IPS DF 19.7 (cell line): ENCODE measurements at places on chromosomes 6 and 20.

- no peak for DNase-seq
Measured at GRCh38 chr6:132464538-132465256, 48.2 kb downstream of the STX7 start.

GRCh38 chr6:105886066-105886813, 199.9 kb upstream of the PRDM1 start:
- DNase-seq = no peak

GRCh38 chr6:74568861-74569260, 637.0 kb downstream of the COL12A1 start:
- DNase-seq = no peak

- DNase-seq = no peak
Measured at GRCh38 chr6:70527071-70527737, 39.5 kb upstream of the SDHAF4 start.

GRCh38 chr6:110226261-110226660, 46.0 kb downstream of the CDC40 start:
- no peak for DNase-seq

DNA sequence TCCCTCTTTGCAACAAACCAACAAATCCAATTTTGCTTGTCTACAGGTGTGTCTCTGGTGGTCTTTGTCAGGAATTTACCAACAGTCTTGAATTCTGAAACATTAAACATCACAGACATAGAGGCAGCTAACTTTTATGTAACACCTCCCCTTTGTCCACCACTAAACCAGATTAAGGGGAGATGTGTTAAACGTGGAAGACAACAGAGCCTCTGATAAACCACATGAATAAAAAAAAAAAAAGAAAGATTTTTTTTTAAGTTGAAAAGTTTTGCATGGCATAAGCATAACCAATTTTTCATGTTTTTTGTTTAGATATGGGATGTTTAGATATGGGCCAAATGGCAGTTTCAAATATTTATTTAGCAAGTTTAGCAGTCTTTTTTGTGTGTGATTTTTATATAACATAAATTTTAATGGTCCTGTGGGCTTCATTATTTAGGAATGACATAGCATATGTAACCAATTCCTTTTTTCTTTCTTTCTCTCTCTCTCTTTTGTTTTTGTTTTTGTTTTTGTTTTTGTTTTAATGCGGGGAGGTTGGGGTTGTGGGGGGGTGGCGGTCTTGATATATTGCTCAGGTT, 60.7 kb upstream of the BTN3A2 start:
- DNase-seq = no peak

DNA sequence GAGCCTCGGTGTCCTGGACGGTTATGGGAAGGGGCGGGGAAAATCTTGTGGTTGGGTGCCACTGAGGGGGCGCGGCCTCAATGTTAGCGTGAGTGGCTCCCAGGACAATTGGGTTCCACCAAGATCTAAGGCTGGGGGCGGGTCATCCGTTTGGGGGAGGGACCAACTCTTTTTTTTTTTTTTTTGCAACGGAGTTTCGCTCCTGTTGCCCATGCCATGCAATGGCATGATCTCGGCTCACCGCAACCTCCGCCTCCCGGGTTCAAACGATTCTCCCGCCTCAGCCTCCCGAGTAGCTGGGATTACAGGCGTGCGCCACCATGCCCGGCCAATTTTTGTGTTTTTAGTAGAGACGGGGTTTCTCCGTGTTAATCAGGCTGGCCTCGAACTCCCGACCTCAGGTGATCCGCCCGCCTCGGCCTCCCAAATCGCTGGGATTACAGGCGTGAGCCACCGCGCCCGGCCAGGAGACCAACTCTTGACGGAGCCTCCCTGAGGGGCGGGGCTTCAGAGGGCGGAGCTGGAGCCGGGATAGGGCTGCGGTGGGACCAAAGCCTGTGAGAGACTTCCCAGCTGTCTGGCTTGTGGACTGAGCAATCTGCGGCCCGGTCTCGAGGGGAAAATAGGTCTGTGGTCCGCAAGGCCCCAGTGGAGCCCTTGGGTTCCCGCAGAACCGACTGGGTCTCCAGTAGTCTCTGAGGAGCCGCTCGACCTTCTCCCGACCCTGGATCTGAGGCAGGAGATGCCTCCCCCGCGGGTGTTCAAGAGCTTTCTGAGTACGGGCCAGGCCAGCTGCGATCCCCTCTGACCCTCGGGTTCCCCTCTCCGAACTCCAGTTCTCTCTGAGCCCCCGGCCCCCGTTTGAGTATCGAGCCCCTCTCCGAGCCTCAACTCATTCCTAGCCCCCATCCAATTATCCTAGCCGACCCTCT, 1.1 kb downstream of the SPAG4 start:
- DNase-seq = no peak

DNA sequence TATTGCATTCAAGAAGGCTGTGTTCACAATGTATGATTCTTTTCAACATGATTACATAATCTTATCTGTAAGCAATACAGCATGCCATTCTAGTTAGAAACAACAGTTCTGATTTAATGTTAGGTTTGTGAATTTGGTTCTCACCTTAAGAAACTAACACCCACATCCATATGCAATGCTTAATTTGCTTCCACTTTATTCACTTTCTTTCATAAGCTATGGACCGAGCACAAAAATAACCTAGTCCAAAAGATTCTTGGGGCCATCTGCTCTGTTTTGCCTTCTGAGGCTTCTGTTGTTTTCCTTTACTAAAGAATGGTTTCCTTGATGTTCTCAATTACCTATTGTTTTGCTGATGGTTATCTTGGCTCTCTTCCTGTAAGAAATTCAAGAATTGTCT, 258.2 kb downstream of the EYS start:
- DNase-seq = no peak

GRCh38 chr6:147509891-147510290, 1.4 kb downstream of the SAMD5 start:
- no peak for DNase-seq

DNA sequence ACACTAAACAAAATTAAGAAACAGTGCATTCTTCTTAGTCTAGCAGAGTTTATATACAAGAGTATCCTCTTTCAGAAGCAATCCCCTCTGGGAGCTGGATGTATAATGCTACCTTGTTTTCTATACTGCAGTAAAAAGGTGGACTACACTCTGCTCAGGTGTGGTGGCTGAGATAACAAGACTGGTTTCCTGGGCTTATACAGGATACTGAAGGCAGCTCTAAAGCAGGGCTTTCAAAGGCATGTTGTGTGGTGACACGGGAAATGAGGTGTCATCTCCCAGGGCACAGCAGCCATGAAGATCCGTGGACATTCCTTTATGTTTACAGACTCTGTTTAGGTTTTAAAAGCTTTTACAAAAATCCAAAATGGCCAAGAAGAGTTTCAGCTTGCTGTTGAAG, 136.7 kb downstream of the MAP3K4 start:
- no peak for DNase-seq

DNA sequence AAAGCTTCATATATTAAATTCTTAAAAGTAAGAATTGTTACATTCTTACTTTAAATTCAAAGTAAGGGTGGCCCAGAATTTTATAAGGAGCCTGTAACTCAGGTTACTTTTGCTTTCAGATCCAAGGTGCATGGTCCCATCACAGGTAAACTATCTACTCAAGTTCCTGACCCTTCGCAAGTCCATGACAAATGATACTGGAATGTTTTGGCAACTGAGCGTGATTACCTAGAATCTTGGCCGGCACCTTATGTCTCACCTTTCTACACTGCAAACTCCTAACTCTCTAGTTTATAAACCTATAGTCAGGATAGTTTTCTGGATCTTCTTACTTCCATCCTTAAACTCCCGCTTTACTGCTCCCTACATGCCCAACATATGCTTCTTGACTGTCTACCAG, 67.9 kb upstream of the HMGN3 start:
- DNase-seq = no peak
